Testis (tissue), 5 donors: ENCODE measurements at places on chromosomes 1 and 21. TPM values are rescaled to one million over a fixed set of nuclear protein-coding genes. Genes with fewer than 3 reads are reported as not detected.
A peak's percentile ranks its signal among the peaks of the same experiment; 100 is the strongest.

DNA sequence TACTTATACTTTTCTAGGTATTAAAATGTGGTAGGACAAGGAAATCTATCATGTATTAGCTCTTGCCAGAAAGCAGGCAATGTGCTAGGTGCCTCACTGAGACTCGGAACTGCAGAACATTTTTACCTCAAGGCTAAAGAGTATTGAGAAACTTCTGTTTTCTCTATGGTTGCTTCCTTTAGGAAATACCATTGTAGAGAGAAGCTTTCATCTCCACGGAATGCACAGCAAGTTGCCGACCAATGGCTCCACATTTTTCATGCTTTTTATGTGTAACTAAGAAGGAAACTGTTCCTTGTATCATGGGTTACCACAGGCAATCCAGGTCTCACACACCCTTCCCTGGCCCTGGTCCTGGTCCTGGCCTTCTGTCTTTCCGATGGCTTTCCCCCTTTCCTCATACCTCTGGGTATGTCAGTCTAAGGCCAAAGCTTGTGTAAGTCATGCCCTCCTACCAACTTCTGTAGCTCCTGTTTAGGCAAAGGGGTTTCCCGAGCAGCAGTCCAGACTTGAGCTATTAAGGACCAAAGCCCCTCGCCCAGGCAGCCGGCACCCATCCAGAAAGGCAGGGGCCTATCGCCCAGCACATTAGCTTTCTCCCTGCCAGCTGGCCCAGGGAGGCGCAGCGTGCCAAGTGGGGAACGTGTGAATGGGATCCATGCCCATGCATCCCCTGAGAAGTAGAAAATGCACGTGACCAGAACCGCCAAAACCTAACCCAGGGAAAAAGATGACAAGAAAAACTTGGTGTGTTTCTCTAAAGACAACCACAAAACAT lies 225.0 kb downstream of the PBX1 start:
- H3K27me3 ChIP-seq, result no peaks in the 10 kb centered on the region
- no peaks in the 10 kb centered on the region for H3K36me3 ChIP-seq
- peaks cover 33% of the 10 kb centered on the region for H3K4me1 ChIP-seq
- no peak for DNase-seq
- no peak overlapping the region for H3K4me3 ChIP-seq

C1orf115 gene
- 10.0 TPM for total RNA-seq

DNA sequence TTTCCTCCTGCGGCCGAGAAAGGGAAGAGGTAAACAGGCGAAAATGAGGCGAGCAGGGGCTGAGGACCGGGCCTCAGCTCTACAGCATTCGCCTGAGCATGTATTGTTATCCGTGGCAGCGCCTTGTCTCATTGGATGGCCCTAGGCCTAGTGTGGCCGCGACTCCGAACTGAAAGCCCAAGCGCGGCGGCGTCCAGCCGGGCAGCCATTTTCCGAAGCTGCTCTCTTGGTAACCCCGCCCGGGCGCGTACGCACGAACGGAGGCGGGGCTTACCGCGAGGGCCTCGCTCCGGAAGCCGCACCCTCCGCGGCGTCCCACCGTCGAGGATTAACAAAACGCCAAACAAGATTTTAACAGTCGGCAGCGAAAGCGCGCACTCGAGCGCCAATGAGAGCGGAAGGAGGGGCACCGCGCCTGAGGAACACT lies 797 bp upstream of the USP1 start:
- no peaks in the 10 kb centered on the region for H3K36me3 ChIP-seq
- peak overlapping the region; percentile 84 for H3K4me3 ChIP-seq
- no peak for DNase-seq
- peak overlapping the region; percentile 97 for H3K27ac ChIP-seq
- no peaks in the 10 kb centered on the region for H3K27me3 ChIP-seq

GRCh38 chr1:167681024-167681423 lies 40.8 kb upstream of the MPZL1 start:
- H3K36me3 ChIP-seq, result no peaks in the 10 kb centered on the region
- H3K27me3 ChIP-seq, result no peaks in the 10 kb centered on the region
- DNase-seq, result no peak
- H3K4me1 ChIP-seq, result peaks cover 11% of the 10 kb centered on the region

DNA sequence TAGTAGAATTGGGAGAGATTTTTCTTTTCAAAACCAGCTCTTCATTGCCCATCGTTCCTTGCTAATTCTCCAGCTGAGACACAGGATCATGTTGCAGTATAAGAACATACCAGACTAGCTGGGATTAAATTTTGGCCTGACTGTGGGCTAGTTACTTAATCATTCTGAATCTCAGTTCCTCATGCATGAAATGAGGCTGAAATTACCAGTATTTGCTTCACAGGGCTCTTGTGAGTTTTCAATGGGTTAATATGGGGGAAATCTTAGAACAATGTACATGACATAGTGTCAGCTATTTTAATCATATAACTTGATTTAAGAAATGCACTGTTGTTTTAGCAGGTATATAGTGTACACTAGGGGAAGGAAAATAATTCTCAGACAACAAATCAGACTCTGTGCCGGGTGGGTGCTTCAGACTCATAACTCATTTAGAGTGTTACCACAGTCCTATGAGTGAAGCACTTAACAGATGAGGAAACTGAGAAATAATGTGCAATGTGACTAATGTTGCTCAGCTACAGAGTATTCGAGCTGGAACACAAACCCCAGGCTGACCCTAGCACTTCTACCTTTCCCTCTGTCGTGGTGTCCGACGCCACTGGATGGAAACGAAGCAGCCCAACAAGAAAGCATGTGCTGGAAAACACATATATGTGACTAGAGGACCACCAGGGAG lies 137.6 kb upstream of the SGIP1 start:
- no peak overlapping the region for H3K27ac ChIP-seq
- no peak for DNase-seq
- H3K4me3 ChIP-seq, result no peak overlapping the region
- peaks cover 9% of the 10 kb centered on the region for H3K4me1 ChIP-seq
- no peaks in the 10 kb centered on the region for H3K36me3 ChIP-seq
- no peaks in the 10 kb centered on the region for H3K27me3 ChIP-seq

DNA sequence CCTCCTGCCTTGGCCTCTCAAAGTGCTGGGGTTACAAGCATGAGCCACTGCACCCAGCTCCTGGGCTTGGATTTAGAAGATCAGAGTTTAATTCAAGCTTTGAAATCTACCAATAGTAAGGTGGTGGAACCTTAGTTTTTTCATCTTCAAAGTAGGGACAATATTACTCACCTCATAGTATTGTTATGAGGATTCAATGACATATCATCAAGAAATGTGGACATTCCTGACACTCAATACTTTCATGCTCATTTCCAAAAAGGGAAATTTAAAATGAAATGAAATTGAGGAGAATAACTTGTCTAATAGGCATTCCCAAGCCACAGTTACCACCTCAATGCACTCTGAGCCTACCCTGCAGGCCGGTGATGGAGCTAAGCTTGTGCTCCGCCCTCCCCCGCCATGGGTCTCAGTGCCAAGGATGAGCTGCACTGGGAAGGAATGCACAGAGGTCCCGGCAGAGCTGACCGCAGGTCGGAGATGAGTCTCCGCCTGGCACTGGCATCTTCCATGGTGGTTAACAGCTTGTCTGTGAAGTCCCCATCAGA lies 56.5 kb upstream of the BCAR3 start:
- no peaks in the 10 kb centered on the region for H3K4me1 ChIP-seq
- H3K4me3 ChIP-seq, result no peak overlapping the region
- H3K27ac ChIP-seq, result no peak overlapping the region
- no peaks in the 10 kb centered on the region for H3K36me3 ChIP-seq
- H3K27me3 ChIP-seq, result no peaks in the 10 kb centered on the region

GRCh38 chr1:64234714-64235113 lies 31.3 kb downstream of the UBE2U start:
- H3K4me3 ChIP-seq, result no peak overlapping the region
- H3K27ac ChIP-seq, result no peak overlapping the region
- H3K4me1 ChIP-seq, result no peaks in the 10 kb centered on the region
